ENCODE measurements at places on chromosomes 13 and 19.

DNA sequence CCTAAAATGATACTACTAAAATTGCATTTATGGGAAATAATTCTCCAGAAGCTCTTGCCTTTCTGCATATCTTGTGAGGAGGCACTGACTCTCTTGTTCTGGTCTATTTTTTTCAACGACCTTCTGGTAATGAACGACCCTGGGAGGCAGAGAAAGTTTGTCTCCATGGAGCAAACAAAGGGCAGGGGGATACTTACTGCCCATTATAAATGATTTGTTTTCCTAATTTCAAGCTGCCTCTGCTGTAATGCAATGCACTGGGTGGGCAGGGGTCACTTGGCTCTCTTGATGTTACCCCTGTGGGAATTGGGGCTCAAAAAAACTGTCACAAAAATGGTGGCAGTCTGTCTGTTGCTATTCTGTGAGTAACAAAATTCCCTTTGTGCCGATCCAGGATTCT, 643.2 kb downstream of the LIG4 start:
- DNase-seq = no peak

DNA sequence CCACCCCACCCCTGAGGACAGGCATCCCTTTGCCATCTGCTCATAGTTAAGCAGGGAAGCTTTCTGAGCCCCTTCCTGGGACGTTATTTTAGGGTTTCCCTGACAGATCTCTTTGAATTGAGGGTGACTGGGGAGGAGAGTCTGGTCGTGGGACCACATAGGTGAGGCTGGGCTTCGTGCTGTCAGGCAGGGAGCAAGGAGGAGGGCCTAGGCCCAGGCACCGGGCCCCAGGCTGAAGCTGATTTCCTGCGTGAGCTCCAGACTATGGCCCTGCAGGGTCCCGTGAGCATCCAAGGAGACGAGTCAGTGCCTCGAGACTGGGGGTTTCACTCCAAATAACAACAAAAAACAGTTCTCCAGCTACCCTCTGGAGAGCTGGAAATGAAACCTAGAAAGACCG, 60.4 kb downstream of the MYO9B start:
- DNase-seq = no peak

DNA sequence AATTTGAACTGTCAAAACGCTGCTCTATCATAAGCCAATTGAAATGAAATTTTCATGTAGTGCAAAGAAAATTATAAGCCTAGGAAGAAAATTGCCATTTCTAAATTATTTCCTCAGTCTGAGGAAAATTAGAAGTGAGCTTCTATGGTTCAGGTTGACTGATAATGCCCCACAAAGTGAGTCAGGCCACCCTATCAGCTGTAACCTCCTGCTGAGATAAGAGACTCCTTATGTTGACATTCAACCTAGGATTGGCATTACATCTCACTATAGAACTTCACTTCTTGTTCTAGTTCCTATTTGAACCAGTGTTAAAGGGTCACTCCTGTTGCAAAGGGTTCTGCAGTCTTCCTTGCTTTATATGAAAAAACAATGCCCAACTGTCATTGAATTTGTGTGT, 32.6 kb upstream of the RFC3 start:
- DNase-seq = no peak

DNA sequence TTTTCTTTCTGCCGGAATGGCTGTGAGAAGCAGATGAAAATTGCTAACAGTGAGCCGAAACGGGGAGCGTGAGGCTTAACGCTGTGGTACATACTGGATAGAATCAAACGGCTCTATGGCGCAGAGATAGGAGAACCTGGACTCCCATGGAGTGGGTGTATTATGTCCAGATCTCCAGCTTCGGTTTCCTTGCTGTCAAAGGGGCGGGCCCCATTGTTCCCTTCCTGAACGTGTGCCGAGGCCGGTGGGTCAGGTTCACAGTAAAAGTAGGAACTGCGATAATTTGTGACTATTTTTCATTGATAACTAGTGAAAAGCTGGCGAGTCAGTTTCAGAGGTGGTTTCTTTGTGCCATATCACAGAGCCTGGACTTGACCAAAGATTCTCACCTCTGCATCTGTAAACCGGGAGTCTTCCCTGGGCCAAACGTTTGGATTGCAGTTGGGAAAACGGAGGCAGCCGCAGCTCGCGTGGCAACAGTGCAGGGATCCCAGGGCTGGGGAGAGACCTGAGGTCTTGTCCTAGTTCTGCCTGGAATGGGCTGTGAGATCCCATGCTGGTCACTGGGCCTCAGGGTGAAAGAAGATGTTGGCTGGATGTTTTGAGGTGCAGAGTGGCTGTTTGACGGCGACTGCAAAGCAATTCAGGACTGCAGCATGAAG, 752 bp downstream of the RPL18A start:
- no peak for DNase-seq

DNA sequence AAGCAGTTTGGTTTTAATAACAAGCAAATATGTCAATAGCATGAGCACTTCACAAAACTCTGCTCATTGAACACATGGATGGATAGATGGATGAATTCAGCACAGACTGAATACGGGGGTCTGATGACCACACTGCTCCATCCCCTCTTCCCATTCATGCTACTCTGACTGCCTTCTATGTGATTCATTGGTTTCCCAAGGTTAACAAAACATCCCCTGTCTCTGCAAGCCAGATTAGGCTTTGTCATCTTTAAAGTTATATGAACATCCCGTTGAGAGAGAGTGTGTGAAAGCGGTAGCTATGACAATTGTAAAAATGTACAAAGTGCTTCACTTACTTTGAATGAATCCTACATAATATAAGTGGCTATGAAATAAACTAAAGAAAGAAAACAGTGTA, 252.5 kb downstream of the OXGR1 start:
- DNase-seq = no peak

GRCh38 chr13:39379118-39379517, 223.9 kb downstream of the LHFPL6 start:
- no peak for DNase-seq

GRCh38 chr13:40194224-40194806, 472.1 kb downstream of the FOXO1 start:
- DNase-seq = no peak

- DNase-seq = peak; percentile 11
Observed at GRCh38 chr13:64158908-64159307, 2743.3 kb upstream of the PCDH20 start.

- no peak for DNase-seq
Observed at GRCh38 chr13:31956980-31957644, 74.5 kb upstream of the FRY start.

Data from AG08395 (cell line).